ENCODE measurements at places on chromosomes 16 and 17.

DNA sequence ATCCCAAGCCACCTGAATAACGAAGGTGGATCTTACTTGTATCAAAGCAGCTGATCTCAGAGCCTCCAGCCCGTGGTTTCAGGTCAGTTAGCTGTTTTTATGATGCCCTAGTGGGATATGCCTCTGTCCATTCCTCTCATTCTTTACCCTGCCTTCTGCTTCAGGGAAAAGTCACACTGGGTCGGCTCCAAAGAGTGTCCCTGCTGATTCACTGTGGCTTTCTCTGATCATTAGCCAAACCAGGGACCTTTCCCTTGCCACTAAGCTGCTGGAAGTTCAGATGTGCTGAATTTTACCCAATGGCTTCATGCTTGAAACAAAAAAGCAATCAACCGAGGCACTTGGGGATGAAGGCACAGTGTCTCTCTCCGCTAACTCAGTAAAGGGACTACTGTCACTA is 170.2 kb upstream of the SALL1 start:
- DNase-seq, result no peak

- no peak for DNase-seq
Measured at GRCh38 chr16:62732092-62732491, 695.9 kb upstream of the CDH8 start.

DNA sequence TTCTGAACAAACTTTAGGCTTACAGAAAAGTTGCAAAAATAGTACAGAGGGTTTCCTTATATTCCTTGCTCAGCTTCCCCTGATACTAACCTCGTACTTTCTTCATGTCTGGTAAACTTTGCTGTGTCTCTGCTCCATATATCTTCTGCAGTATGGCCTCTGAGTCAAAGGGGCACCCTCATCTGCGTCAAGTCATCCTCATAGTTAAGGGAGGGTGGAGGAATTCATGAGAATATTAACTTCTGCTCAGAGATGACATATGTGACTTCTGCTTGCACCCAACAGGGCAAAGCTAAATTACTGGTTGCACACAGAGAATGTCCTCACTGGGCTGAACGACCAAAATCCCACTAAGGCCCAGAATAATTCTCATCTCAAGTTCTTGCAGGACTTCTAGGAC is 4.3 kb upstream of the CCL7 start:
- no peak for DNase-seq

GRCh38 chr17:20234276-20234675 is 225.1 kb downstream of the SPECC1 start:
- DNase-seq, result peak; percentile 78

- DNase-seq, result no peak
Measured at GRCh38 chr16:74991593-74992403, 6.9 kb upstream of the WDR59 start.

DNA sequence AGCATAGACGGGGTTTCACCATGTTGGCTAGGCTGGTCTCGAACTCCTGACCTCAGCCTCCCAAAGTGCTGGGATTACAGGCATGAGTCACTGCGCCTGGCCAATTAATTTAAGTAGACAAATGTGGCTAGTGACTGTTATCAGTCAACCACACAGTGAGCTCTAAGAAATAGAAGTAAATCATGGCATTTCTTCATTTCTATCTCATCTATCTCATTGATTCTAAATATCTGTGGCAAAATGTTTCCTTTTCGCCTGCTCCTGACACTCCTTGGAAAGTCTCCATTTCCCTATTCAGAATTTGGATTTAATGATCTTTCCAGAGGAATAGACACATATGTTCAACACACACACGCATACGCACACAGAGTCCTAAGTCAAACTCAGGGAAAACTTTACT is 81.3 kb downstream of the HIC1 start:
- DNase-seq, result peak; percentile 13

DNA sequence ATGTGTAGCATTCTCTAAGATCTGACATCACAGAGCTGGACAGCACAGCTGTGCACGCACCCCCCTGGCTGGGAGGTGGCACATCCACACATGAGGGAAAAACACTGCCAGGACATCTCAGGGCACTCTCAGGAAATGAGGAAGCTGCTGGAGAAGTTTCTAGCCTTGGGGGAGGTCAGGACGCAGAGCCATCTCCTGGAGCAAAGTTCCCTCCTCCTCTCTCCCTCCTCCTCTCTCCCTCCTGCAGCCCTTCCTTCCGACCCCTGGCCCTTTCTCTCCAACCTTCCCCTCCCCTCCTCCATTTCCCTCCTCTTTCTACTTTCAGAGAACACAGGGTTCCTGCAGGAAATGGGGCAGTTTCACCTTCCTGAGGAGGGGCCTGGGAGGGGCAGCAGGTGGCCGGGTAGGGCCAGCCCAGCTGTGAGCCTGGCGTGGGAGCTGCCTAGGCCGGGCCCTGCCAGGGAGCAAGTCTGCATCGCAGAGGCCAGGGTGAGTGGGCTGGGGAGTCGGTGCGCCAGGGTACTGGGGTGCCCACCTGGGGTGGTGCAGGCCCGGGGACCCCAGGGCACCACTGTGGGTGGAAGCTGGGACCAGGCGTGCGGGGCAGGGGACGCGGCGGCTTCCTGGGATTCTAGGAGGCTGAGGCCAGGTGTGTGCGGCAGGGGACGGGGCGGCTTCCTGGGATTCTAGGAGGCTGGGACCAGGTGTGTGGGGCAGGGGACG is at the start of gene DPEP1:
Gene DPEP1, plus strand, starts transcription at position 412 of the 723 bp plus-strand sequence. CDS start 16,769 bp downstream, outside the sequence.
- DNase-seq, result no peak

DNA sequence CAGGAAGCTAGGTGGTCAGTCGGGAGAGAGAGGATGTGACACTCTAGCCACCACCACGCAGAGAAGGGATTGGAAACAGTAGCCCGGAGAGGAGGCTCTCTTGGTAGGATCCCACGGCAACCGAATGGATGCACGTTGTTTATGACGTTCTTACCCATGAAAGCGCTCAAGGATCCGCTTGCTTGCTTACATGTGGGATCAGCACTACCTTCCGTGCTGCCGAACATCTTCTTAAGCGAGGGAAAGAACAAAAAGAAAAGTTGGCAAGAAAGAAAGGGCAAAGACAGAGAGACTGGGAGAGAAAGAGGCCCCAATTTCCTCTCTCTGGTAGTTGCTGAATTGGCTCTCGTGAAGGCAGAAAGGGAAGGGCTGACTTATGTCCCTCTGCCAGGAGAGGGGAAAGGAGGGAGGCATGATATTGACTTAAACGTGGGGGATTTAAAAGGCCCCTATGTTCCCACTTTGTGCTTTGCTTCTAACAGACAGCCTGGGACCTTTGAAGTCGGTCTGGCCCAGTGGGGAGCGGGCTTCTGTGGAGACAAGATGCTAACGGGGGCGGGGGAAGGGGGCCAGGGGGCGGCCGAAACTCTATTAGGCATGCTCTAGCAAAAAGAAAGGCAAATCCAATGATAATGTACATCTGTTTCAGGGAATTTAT is 35.4 kb downstream of the SNX20 start:
- no peak for DNase-seq

DNA sequence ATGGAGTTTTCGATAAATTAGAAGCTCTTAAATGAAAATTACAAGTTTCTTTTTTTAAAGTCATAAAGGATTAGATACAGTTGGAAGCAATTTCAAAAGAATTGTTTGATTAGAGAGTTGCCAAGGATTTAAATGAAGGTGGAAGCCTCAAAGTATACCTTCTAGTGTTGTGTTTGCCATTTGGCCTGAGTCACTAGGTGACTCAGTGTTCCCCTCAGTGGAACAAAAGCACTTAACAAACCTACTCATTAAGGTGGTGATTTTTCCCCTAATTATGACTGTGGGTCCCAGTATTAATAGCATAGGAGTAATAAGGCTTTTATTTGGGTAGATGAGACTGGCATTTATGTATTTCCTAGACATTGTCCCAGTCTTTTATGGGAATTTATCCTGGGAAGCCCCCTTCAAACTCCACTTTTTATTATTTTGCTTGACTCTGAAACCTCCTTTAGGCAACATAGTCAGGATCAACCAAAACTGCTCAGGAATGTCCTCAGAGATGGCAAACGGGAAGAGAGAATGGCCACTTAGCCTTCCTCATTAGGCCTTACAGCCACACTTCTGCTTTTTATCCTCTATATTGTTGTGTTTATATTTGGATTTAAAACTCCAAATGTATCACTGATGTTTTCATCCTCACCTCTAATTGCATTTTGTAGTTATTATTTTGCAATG is 161.0 kb downstream of the FTO start:
- peak; percentile 13 for DNase-seq

GRCh38 chr16:88368036-88368435 is 14.7 kb upstream of the ZNF469 start:
- no peak for DNase-seq

DNA sequence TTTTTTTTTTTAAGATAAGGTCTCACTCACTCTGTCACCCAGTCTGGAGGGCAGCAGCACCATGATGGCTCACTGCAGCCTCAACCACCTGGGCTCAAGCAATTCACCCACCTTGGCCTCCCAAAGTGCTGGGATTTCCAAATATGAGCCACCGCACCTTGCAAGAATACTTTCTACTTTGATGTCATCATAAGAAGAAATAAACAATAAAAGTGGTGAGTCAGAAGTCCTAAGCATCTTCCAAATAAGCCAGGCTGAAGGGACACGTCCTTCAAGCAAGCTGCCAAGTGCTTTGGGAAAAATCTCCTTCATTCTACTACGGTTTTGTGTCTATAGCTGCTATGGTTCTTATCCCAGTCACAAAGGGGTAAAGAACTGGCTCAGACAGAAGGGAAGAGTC is 20.3 kb downstream of the HASPIN start:
- no peak for DNase-seq

- peak; percentile 79 for DNase-seq
Measured at GRCh38 chr17:43368740-43369506, 29.9 kb upstream of the ARL4D start.

GRCh38 chr16:62060089-62060488 is 23.9 kb upstream of the CDH8 start:
- no peak for DNase-seq

DNA sequence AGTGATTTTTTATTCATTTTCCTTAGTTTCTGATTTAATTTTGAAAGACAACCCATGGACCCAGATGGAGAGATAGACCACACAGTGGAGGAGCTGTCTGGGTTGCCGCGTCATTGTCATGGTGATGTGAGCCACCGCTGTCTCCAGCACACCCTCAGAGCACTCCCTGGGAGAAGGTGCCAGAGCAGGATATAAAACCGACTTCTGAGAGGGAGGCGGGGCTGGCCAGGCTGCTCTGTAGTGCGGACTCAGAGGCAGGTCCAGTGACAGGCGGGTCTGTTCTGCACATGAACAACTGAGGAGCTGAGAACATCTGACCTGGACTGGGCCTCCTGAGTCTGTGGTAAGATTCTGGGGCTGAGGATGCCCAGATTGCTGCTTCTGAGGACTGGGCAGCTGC is 216.3 kb upstream of the NLRP1 start:
- DNase-seq, result no peak

- DNase-seq, result no peak
Measured at GRCh38 chr17:35761601-35762000, 914 bp downstream of the C17orf50 start.

- DNase-seq, result no peak
Measured at GRCh38 chr17:45984368-45984767, 14.7 kb upstream of the STH start.

DNA sequence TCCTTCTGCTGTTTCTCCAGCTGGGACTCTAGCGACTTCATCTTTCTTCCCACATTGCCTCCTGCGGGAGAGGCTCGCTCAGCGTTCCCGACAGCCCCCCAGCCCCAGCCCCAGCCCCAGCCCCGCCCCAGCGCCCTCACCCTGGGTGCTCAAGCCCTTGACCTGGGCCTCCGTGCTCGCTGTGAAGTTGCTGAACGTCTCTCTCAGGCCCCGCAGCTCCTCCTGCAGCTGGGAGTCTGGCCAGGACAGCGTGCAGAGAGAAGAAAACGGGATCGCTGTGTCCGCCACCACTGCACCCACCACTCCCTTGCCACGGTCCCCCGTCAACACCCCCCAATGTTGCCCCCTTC is 2.4 kb downstream of the ASGR1 start:
- no peak for DNase-seq

GRCh38 chr17:70110443-70110880 is 35.4 kb downstream of the KCNJ16 start:
- DNase-seq, result no peak

GRCh38 chr16:88790312-88791211 is 5.5 kb upstream of the PIEZO1 start:
- DNase-seq, result peak; percentile 73

DNA sequence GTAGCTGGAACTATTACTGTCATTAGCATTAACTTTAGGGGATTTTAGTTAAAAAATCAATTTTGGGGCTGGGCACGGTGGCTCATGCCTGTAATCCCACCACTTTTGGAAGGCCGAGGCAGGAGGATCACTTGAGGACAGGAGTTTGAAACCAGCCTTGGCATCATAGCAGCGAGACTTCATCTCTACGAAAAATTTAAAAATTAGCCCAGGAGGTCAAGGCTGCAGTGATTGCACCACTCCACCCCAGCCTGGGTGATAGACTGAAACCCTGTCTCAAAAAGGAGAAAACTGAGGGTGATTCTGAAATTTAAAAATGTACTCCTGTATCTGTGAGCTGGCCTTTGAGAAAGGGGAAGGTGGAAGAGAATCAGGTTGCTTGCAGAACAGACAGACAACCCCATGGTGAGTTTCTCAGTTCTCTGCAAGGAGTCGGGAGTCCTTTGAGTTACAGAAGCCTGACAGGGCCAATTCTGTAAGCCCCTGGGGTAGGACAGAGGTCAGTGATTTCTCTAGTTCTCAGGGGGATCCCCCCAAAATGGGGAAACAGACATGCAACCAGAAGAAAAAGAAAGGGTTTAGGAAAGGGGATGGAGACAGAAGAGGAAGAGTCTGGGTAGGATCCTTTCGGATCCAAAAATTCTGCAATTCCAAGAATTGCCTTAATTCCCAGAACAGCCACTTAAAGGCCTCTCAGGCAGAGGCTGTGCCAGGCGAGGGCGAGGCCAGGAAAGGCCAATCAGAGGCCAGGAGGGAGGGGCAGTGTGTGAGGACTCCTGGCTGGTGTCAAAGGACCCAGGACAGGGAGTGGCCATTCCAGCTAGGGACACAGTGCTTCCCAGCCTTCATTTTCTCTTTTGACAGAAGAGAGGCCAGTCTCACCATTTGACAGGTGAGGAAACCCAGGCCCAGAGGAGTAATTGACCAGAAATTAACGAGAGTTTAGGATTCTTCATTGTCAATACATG is 6.7 kb downstream of the NUPR1 start:
- DNase-seq, result no peak

GRCh38 chr17:39538866-39539265 is 68.9 kb downstream of the NEUROD2 start:
- no peak for DNase-seq

DNA sequence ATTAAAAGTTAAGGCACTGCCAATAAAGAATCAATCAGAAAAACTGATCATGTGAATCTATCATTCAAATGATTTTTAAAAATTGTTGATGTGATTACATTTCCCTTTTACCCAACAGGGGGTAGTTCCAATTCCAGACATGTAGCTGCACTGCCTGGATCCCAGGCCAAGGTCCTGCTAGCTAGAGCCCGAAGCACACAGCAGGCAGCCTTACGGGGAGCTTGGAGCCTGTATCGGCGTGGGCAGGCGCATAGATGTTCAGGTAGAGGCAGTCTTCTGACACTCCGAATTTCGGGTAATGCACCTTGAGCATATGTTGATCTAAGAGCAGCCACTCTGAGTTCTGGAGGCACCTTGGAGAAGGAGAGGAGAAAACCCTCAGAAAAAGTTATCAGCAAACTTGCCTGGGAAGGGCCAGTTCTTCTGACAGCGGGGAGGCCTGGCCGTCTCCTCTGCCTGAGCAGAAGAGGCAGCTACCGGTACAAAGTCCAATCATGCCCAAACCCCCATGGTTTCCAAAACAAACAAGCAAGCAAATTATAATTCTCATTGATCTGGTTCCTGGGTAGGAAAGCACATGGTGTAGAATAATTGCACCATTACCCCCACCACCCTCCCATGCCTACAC is 3.6 kb downstream of the CES5A start:
- no peak for DNase-seq
